ENCODE measurements at places on chromosomes 11 and 22.

DNA sequence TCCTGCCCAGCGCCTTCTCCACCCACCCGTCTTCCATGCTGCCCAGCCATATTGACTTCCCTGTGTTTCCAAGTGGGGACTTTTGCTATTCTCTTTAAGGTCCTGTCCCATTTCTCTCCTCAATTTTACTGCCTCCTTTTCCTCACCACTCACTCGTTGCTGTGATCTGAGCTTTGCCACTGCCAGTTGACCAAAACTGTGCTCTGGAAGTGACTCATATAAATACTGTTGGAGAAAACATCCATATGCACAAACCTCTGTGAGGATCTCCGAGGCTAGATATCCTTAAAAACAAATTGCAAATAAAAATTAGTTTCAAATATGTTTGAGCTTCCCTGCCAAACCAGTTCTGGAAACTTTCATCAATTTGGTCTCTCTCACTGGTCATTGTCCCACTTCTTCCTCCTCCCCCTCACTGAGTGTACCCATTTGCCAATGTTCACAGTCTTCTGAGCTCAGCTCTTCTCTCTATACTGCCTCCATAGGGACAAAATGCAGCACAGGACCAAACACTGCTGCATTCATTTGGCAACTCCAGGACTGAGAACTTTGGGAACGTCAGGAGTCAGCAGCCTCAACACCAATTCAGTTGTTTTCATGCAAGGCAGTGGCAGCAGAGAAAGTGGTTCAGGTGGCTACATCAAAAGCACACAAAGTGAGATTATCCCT is 34.0 kb upstream of the MMP13 start:
- DNase-seq = no peak

DNA sequence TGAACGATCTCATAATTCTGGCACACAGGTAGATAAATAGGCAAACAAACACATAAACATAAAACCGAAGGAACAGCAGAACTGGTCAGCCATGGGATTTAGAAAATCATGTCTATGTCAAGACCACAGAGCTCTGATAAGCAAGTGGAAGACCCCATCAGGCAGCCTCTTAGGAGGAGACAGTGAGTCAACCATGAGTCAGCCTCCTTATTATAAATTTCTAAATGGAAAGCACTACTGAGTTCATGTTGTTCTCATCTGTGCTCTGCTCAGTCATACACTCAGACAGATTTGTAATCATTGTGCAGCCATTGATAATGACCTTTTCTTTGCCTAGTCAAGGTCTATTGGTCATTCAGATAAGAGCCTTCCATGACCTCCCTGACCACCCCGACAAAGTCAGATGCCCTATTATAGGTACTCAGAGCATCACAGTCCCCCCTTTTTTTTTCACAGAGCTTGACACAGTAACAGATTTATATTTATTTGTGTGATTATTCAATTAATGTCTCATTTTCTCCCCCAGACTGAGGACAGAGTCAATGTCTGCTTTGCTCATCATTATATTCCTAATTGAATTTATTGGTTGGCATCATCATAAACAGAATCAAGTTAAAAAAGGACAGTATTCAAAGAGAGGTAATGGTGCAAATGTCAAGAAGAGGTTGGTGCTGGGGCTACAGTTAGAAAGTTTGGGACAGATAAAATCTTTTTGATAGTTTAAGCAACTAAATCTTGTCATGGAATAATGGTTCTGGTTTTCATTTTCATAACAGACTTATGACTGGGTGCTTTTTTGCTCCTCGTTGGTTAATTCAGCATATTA is 579.7 kb upstream of the CCDC90B start:
- DNase-seq = no peak

DNA sequence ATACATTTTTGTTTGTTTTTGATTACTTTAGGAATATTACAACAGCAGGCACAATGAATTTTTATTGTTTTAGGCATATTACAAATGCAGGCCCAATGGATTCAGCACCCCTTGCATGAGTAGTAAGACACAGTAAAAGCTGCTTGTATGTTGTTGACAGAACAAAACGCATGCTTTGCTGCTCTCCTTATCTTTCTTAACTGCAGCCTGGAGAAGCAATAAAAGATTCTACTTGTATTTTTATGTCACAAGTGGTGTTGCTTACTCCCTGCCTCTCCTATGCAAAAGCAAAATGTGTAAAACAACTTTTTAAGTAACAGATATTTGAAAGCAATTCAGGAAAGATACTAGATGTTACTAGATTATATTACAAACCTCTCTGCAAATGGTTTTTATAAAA is 73.9 kb downstream of the TRPC6 start:
- no peak for DNase-seq

- no peak for DNase-seq
Measured at GRCh38 chr11:4639931-4640330, 2.7 kb downstream of the OR51D1 start.

GRCh38 chr11:101880222-101880621 is 34.6 kb upstream of the CEP126 start:
- DNase-seq = no peak

DNA sequence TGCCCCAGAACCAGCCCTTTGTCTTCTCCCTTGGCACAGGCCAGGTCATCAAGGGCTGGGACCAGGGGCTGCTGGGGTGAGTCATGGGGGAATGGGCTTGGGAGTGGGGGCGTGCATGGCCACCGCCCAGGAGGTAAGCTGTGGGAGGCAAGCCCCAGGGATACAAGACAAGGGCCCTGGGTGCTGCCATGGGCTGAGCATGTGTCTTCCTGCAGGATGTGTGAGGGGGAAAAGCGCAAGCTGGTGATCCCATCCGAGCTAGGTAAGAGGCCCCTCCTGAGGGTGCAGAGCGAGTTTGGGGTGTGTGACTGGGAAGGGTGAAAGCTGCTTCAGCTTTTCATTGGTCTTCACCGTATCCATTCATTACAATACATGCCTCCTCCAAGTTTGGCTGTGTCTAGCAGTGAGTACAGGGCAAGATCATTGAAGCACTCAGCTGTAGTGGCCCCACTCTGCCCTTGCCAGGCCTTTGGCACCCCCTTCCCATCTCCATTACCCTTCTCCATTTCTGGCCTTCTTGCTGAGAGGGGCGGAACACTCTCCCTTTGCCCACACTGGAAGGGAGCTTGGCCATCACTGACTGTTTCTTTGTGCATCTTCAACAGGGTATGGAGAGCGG is 2.5 kb downstream of the FKBP2 start:
- DNase-seq = no peak

DNA sequence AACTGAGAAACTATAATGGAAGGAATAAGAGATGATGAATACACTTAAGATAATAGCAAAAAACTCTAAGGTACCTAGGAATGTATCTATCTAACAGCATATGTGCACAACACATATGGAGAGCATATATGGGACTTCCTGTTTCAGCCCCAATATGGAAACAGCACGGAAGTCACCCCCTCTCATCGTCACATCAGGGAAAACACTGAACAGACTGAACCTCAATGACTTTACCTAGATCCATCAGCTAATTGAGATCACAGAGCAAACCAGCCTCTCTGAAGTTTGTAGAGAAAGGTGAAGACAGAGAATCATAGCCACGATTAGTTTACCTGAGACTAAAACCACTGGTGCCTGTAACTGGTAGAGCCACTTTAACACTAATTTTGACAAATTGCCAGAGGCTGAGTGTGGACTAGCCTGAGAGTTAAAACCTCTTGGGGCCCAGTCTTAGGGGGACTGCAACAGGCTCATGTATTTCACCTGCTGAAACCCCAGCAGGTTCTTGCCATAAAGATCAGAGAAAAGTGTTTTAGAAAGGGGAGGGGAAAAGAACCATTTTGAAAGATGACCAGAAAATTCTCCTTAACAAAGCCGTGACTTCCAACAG is 722.6 kb downstream of the TBC1D22A start:
- no peak for DNase-seq

GRCh38 chr11:12744826-12745502 is 70.7 kb downstream of the TEAD1 start:
- no peak for DNase-seq

DNA sequence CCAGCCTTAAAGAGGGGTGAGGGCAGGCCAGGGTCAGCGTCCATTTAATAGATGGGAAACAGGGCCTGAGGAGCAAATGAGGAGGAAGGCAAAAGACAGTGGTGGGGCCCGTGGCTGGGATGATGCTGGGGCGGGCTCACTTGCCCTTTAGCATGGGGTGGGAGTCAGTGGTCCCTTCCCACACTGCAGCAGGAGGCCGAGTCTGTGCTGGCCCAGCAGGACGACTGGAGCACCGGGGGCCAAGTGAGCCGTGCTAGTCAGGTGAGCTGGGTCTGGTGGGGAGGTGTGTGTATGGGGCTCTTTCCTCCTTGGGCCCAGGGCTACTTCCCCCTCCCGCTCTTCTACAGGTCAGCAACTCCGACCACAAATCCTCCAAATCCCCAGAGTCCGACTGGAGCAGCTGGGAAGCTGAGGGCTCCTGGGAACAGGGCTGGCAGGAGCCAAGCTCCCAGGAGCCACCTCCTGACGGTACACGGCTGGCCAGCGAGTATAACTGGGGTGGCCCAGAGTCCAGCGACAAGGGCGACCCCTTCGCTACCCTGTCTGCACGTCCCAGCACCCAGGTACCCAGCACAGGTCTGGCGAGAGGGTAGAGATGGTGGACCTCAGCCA is 12.8 kb downstream of the SCYL1 start:
- DNase-seq = no peak

DNA sequence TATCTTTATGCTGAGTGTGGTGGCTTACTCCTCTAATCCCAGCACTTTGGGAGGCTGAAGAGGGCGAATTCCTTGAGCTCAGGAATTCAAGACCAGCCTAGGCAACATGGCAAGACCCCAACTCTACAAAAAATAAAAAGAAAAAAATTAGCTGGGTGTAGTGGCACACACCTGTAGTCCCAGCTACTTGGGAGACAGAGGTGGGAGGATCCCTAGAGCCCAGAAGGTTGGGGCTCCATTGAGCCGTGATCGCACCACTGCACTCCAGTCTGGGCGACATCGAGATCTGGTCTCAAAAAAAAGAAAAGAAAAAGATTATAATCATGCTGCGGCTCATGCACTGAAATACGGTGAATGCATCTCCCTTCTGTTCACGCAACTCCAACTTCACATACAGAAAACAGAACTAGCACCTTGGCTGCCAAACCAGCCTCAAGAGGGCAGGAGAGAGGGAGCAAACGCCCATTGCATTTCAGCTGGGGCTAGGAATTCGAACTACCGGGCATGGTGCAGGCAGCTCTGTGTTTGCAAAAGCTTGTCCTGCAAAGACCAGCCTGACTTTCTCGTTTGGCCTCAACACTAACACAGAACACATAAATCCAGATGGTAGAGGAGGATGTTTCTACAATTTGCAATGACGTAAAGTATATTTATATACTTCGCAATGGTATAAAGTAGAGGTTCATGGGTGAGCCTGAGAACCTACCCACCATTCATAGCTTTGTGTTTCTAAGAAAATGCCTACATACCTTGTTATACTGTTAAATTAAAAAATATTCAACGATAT is 6.3 kb upstream of the SYNGR1 start:
- peak; percentile 56 for DNase-seq

GRCh38 chr22:36369004-36369921 is 18.5 kb downstream of the MYH9 start:
- no peak for DNase-seq

DNA sequence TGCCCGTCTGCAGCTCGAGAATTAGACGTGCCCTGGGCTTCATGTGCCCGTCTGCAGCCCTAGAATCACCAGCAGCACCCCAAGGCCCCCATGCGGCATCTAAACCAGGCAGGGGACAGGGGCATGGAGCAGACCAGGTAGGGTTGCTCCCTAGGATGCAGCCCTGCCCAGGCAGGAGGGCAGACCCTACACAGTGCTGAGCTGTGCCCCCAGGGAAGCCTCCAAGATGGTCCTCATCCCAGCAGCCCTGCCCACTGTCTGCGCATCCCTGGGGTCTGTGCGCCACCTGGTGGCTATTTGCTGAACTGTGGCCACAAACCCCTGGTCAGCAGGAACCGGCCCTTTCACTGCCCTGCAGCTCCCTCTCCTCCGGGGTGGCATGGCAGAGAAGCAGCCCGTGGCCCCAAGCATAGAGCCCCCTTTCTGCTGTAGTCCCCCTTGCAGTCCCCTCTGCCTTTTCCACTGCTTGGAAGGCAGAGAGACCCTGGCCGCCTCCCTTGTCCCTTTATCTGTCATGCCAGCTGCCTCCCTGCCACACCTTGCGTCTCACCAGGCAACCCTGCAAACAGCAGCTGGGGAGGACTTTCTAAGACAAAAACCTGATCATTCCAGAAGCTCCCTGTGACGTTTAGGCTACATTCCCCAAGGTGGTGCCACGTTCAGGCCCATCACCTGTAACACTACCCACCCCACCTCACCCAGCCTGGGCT is 86.6 kb downstream of the KCNQ1 start:
- peak; percentile 92 for DNase-seq

GRCh38 chr11:106152824-106153223 is 75.4 kb downstream of the AASDHPPT start:
- DNase-seq = no peak

DNA sequence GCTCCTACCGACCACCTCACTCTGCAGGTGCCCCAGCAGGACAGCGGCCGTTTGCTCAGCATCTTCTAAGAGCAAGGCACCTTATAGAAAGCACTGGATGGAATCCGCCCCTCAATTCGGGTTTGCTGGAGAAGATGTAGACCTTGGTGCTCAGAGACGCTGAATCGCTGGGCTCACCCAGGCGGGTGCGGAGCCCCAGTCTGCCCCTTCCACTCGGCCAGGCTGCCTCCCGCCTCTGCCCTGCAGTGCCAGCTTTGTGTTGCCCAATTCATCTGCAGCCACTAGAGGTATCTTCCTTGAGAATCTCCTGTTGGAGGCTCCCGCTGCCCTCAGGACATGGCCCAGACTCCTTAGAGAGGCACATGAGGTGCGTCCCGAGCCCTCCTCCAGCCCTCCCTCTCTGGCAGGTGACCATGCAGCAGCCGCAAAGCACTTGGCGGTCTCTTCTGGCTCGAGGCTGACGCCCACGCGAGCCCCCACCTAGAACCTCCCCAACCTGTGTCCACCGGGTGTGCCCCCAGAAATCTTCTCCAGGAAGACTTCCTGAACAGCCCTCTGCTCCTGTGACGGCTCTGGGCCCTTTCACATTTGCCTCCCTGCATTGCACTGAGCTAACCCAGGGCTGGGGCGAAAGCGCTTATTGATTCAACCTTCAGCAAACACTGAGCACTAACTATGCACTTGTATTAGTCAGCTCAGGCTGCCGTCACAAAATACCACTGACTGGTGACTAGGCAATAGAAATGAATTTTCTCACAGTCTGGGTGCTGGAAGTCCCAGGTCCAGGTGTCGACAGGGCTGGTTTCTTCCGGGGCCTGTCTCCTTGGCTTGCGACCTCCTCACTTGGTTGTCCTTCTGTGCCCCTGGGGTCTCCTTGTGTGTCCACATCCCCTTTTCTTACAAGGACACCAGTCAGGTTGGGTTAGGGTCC is 117.5 kb downstream of the WNT7B start:
- no peak for DNase-seq

DNA sequence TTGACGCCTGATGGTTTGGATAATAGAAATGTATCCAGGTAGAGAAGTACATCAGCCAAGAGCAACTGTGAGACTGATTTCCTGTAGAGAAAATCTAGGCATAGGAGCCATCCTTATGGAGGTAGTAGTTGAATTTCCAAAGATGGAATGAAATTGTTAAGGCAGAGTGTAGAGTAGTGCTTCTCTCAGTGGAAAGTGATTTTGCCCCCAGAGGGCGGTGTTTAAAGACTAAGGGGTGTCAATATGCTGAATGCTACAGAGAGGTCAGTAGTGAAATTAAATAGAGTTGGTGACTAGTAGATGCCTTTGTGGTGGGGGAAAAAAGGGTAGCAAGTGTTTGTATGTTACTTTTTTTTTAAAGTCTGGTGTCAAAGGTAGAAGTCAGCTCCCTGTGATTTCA is 54.5 kb downstream of the TRIM44 start:
- no peak for DNase-seq

GRCh38 chr11:74022546-74022945 is 13.7 kb upstream of the UCP3 start:
- no peak for DNase-seq

GRCh38 chr11:17401841-17402240 is 13.4 kb upstream of the KCNJ11 start:
- no peak for DNase-seq

All from head of caudate nucleus (tissue), 42 donors.